HT-29 (cell line): ENCODE measurements at places on chromosomes 12 and 14.

DNA sequence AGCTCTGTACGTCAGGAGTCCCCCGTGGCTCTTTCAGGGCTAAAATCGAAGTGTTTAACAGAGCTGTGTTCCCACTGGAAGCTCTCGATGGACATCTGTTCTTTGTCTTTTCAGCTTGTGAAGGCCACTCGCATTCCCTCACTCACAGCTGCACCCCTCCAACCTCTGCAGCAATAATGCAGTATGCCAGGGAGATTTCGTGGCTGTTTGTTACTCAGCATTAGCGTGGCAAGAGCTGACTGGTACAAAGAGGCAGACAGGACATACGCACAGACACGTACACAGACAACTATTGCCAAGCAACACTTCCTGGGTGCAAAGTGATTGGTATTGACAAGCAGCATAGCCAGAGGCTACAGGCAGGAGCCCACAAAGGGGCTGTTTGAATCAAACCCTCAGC, 11.8 kb upstream of the FBXO21 start:
- DNase-seq, result no peak

- DNase-seq, result no peak
Measured at GRCh38 chr14:41805633-41806032, 199.0 kb downstream of the LRFN5 start.

DNA sequence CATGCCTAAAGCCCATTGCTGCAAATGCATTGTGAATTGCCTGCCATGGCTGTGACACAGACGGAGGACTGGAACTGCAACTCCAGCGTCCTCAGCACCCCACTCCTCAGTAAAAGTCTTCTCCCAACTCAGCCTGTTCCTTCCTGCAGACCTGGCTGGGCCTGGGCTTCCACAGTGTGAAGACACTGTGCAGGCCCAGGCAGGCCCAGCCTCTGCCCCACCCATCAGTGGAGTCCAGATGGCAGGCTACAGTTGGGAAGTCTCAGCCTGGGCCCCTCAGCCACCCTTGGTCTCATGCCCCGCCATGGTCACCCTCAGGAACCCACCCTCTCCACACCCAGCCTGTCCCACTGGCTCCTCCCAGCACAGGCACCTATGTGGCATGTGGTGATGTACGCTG, 22.0 kb downstream of the VSX2 start:
- DNase-seq, result no peak

DNA sequence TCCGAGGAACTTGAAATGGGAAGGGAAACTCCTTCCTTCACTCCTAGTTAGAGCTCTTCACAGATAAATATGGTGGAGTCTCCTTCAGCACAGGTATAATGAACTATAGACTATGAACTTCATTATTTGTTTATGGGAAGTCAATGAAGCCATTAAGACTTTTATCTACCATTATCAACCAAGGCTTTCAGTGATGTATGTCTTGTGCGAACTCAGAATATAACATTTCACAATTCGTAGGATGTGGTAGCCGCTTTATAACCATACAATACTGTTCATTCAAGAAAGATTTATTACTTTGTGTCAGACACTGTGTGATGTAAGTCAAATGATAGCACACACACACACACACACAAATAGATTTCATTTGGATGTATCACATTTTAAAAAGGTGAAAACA, 24.8 kb upstream of the ETNK1 start:
- DNase-seq, result no peak

DNA sequence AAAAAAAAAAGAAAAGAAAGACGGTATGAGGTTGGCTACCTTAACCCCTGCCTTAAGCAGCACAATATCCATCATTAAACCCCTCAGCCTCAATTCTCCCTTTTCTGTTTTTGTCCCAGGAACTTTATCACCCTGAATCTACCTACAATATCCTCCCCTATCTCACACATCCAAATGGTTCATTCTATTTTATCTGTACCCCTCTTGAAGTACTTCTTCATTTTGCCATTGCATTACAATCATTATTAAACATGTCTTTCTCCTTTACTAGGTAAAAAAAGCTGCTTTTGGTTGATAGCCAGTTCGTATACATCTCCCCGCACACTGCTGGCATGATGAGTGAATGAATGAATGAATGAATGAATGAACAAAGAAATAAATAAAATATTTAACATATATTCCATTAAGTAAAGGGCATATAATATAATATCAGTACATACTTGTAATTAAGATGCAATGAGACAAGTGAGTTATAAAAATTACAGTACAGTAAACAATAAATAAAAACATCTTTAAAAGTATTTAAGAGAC, 364 bp upstream of the GPR65 start:
- no peak for DNase-seq

GRCh38 chr12:20314328-20314727, 54.0 kb upstream of the PDE3A start:
- DNase-seq, result no peak

DNA sequence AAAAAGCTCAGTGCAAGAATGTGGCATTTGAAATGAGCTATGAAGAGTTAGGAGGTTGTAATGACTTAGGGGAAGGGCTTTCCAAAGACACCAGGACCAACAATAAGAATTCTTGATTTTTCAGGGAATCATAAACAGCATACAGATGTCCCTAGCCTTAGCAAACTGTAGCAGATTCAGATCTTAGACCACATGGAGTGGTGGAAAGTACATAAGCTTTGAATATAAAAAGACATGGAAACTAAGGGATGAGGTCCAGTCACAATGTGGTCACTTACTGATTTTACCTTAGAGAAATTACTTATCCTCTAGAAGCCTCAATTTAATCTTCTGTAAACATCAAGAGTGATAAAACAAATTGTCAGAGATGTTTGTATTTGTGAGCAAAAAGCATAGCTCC, 186.6 kb downstream of the DUSP6 start:
- DNase-seq, result no peak

GRCh38 chr12:125053821-125054220, 11.4 kb upstream of the AACS start:
- no peak for DNase-seq

GRCh38 chr12:101564912-101565311, 29.9 kb upstream of the MYBPC1 start:
- peak; percentile 30 for DNase-seq

DNA sequence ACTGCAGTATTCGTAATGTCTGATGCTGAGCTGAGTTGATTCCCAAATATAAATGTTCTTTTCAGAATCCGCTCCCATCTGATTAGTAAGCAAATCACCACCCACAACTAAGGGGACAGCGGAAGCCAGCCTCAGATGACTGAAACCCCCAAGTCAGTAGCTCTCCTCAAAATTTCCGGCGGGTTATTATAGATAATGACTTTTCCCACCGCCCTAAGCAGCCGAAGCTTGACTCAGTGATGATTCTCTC, 469 bp upstream of the LRFN5 start:
- DNase-seq, result no peak

DNA sequence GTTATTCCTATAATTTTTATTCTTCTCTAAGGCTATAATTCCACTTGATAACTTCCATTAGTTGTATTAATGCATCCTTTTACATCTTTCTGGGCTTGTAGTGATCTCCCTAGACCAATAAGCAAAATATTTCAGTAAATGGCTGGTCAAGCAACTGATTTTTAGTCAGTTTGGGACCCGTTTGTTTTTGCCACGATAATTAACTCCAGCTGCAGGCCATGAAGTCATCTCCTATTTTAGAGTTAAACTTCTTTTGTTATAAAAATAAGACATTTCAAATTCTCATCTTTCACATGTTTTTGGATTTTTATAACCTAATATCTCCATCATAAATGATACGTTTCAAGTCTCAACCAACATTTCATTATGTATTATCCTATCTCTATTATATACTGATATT, 49.4 kb downstream of the MAGOHB start:
- no peak for DNase-seq

DNA sequence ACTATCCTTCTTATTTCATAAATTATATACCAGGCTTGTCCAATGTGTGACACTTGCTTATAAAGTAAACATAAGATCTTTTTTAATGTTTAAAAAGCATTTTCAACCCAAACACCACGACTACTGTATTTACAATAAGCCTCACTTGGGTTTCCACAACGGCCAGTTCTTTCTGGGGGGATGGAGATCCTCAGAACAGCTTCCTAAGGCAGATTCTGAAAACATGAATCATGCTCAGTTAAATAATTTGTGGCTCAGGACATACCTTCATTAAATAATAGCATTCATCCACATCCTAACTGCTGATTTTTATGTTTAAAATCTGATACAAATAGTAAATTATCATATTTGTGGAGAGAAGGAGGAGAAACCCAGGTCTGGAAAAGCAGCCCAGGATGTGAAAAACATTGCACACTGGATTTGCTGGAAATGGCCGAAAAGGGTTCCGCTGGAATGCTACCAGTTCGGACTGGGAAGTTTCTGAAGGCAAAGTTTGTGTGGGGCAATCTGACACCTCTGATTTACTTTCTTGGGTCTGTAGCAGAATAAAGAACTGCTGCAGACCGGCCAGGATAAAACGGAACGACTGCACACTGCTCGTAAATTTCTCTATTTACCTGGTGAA, 597 bp downstream of the GLT8D2 start:
- DNase-seq, result no peak

- no peak for DNase-seq
Measured at GRCh38 chr12:51393676-51394545, 2.7 kb upstream of the GALNT6 start.

- DNase-seq, result no peak
Measured at GRCh38 chr14:100605706-100606686, 18.8 kb upstream of the BEGAIN start.

GRCh38 chr12:77625441-77625840, 205.3 kb upstream of the NAV3 start:
- DNase-seq, result no peak

DNA sequence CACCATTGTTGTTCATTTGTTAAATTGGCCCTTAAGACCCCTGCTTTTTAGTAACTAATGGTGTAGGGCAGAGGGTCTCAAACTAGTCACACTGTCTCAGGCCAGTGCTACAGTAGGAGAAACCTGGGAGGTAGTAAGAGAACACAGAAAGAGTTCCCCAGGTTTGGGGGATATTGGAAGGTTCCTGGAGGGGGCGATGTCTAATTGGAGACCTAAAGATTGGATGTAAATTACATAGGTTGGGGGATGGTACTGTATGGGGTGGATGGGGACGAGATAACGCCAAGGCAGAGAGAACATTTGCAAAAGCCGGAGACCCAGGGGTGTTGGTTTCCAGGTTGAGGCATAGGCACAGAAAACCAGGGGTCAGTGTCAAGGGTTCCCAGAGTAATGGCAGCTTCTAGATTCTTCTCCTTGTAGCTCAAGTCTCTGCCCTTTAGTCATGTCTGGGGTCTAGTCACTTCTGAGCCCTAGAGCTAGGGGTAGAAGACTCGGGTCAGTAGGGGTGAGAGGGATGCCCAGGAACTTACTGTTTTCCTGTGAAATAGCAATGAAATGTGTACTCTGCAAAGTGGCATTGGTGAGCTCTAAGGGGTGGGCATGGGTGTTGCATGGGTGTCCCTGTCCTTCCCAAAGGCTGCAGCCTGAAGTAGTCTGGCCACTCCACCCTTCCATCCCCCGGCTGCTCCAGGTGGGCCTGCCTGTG, 21.8 kb downstream of the PLEKHG3 start:
- no peak for DNase-seq

DNA sequence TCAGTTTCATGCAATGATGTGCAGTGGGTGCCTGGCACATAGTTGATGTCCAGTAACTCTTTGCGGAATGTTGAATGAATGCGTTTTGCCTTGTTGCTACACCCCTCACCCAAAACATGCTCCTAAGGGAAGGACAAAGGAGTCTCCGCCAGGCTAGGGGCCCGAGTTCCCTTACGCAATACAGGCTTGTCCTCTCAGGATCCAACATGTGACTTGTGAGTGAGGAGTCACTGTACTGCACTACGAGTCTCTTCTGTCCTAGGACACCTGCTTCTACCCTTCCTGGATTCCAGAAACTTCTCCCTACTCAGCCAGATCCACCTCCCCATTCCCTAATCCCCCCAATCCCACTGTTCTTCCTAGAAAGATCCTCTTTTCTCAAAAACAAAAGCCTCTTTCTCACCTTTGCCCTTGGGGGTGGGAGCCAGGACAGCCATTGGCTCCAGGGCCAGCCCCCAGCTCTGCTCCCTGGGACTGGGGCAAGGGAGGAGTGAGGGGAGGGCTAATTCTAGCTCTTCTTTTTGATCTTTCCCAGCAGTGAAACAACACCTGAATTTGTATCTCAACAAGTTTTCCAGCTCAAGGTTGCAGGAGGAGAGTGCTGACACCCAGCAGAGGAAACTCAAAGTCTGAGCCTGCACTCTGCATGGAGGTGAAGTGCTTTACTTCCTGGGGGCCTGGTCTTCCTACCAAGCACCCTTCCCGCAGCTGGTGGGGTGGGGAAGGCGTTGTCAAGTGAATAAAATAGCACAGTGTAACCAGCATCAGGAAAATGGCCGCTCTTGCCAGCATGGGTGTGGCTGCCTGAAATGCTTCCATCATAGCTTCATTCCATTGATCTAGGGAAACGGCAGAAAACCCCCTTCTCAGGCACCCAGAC, 3.4 kb upstream of the OTUB2 start:
- no peak for DNase-seq

DNA sequence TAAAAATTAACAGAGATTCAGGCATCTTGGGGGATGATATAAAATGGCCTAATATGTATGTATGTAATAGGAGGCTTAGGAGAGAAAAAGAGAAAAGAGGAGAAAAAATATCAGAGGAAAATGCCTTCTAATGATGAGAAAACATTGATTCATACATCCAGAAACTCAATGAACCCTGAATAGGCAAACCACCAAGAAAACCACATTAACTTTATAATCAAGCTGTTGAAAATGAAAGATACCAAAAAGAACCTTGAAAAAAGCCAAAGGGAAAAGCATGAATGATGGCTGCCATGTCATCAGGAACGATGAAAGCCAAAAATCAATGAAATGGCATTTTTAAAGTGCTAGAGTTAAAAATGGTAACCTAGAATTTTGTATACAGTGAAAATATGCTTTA, 180.2 kb downstream of the EPS8 start:
- DNase-seq, result no peak

DNA sequence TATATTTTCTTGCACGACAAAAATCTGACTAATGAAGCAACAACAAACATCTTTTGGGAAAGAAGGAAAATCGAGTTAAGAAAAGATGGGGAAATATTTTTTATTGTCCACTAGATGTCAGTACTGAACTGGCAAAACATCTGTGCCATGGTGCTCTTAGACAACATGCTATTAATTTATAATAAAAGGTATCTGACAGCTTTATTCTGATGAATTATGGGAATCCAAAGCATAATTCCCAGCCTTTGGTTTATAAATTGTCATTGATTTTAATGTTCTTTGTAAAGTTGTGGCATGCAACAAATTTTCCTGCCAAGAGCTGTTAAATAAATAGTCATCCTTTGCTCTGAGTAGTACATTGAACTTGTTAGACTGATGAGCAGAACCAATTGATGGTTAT, 231.2 kb downstream of the ETNK1 start:
- peak; percentile 48 for DNase-seq

- DNase-seq, result no peak
Measured at GRCh38 chr12:70928071-70928470, 7.5 kb upstream of the PTPRR start.

- peak; percentile 89 for DNase-seq
Measured at GRCh38 chr14:68792979-68793733, at the start of gene ZFP36L1. ZFP36L1 (minus strand) TSS chr14:68793067; CDS start chr14:68792938, 129 bp downstream.

GRCh38 chr12:66775871-66776270, 97.0 kb upstream of the GRIP1 start:
- no peak for DNase-seq
